Activated naive CD8-positive, alpha-beta T cell treated with anti-CD3 and anti-CD28 coated beads for 36 hours (primary cell): ENCODE measurements at places on chromosomes 3 and 15. TPM values are rescaled to one million over a fixed set of nuclear protein-coding genes. Genes with fewer than 3 reads are reported as not detected.

Gene LRRC34
- 4.0 TPM for total RNA-seq

Gene NPAP1
- total RNA-seq, result not detected

Gene CLDN18
- not detected for total RNA-seq

Gene CCNB2
- total RNA-seq, result 58.7 TPM

Gene PRSS50
- total RNA-seq, result not detected

Gene SCAMP5
- total RNA-seq, result 0.44 TPM

Gene PDZRN3
- total RNA-seq, result not detected

Gene CTSH
- 4.3 TPM for total RNA-seq

- H3K4me1 ChIP-seq, result peaks cover 10% of the 10 kb centered on the region
- DNase-seq, result no peak
- H3K27me3 ChIP-seq, result no peaks in the 10 kb centered on the region
Measured at GRCh38 chr3:45528429-45528828, 66.1 kb upstream of the LIMD1 start.

DNA sequence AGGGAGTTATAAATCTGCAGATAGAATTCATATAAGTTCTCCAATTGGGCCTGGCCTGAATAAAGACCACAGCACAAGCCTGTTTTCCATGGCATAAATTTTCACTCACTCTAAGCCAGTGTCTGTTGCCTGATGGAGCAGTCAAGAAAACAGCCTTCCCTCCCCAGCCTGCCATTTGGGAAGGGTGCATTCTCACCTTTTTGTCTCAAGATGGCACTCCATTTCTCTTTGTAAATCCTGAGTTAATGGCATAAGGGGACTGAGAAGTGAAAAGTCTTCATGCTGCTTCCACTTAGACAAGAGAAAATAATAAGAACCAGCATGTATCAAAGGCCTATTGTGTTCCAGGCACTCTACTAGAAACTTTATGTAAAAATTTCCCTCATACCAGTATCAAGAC is 115.6 kb upstream of the MANF start:
- H3K4me1 ChIP-seq, result peaks cover 16% of the 10 kb centered on the region
- peaks cover 7% of the 10 kb centered on the region for H3K36me3 ChIP-seq
- no peak for DNase-seq
- no peaks in the 10 kb centered on the region for H3K27me3 ChIP-seq
- H3K4me3 ChIP-seq, result no peak overlapping the region

GRCh38 chr15:80669663-80670273 is 25.3 kb upstream of the ABHD17C start:
- DNase-seq, result no peak
- no peaks in the 10 kb centered on the region for H3K36me3 ChIP-seq
- H3K4me1 ChIP-seq, result no peaks in the 10 kb centered on the region

- H3K27me3 ChIP-seq, result peaks cover 10% of the 10 kb centered on the region
- no peak overlapping the region for H3K4me3 ChIP-seq
- H3K36me3 ChIP-seq, result no peaks in the 10 kb centered on the region
- no peak overlapping the region for H3K27ac ChIP-seq
- H3K4me1 ChIP-seq, result no peaks in the 10 kb centered on the region
- no peak for DNase-seq
Measured at GRCh38 chr3:156059950-156060501, 60.4 kb upstream of the KCNAB1 start.

DNA sequence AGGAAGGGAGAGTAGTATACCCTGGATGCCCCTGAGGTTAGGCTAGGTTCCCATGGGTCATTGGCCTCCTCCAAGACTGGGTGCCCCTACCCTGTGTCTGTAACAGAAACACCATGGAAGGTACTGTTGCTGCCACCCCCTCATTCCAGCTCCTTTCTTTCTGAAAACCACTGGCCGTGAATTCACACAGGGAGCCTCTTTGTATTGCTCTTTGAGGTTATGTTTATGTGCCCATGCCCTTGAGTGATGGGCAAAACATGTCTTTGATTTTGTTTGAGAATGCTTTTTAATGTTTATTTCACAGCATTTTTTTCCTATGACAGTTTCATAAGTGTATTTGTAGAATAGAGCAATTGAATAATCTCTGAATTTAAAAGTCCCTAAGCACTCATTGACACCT is 79.7 kb downstream of the RARB start:
- H3K4me1 ChIP-seq, result no peaks in the 10 kb centered on the region
- H3K27me3 ChIP-seq, result peaks cover 4% of the 10 kb centered on the region
- H3K4me3 ChIP-seq, result no peak overlapping the region
- DNase-seq, result no peak

DNA sequence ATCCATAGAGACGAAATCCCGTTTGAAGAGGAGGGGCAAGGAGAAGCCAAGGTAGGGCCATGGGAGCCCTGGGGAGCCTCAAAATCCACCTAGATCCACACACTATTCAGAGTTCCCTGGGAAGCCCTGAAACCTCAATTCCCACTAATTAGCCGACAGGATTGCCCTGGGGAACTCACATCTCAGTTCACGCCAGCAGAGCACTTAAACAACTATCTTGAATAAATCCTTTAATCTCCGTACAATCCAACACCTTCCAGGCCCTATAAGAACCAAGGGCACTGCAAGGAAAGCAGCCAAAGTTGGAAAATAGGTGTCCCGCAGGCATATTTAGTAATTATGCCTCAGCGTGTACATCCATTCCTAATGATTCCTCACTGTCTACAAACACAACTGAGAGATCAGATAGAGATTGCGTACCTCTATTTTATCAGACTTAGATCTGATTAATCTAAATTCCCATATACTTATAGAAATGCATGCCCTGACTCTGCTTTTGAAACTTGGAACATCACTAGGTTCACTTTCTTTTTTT is 25.6 kb upstream of the EIF4A2 start:
- H3K4me3 ChIP-seq, result no peak overlapping the region
- peaks cover 14% of the 10 kb centered on the region for H3K4me1 ChIP-seq
- no peaks in the 10 kb centered on the region for H3K36me3 ChIP-seq
- no peak overlapping the region for H3K27ac ChIP-seq
- DNase-seq, result no peak
- H3K27me3 ChIP-seq, result no peaks in the 10 kb centered on the region

DNA sequence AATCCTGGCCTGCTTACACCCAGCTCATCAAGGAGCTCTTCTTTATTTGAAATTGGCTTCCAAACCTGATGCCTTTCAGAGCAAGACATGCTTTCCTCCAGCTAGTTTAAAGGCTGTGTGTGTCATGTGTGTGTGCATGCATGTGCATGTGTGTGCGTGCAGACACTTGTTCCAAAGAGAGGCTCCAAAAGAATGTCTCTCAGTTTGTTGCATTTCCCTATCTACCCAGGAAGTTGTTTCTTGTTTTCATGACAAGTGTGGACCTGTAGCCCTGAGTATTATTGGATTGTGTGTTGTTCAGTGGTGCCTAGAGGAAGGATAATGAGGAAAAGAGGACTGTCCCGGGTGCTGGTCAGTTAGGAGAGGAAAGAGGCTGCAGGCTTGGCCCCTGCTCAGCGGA is 240.0 kb downstream of the THSD4 start:
- H3K4me1 ChIP-seq, result peaks cover 2% of the 10 kb centered on the region
- no peaks in the 10 kb centered on the region for H3K36me3 ChIP-seq
- H3K27ac ChIP-seq, result no peak overlapping the region
- H3K4me3 ChIP-seq, result no peak overlapping the region
- no peak for DNase-seq

- no peaks in the 10 kb centered on the region for H3K27me3 ChIP-seq
- no peak overlapping the region for H3K4me3 ChIP-seq
- no peak for DNase-seq
- no peaks in the 10 kb centered on the region for H3K4me1 ChIP-seq
- H3K27ac ChIP-seq, result no peak overlapping the region
Measured at GRCh38 chr3:116190095-116190494, 255.2 kb downstream of the LSAMP start.

DNA sequence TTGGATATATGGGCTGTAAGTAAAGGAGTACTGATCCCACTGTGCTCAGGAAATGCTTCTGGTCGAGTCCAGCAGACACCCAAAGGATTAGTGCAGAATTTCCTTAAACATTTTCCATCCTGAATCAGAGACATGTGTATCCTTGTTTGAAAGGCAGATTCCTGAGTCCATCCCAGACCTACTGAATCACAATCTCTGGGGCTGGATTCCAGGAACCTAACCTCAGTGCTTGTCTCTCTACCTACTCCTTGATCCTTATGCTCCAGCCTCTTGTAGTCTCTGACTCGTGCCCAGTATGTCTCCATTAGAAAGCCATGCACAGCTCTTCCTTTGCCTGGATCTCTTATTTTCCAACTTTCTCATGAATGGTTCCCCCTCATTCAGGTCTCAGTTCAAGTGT is 585.8 kb downstream of the NLGN1 start:
- no peaks in the 10 kb centered on the region for H3K27me3 ChIP-seq
- no peak for DNase-seq
- H3K4me1 ChIP-seq, result no peaks in the 10 kb centered on the region
- H3K36me3 ChIP-seq, result no peaks in the 10 kb centered on the region

DNA sequence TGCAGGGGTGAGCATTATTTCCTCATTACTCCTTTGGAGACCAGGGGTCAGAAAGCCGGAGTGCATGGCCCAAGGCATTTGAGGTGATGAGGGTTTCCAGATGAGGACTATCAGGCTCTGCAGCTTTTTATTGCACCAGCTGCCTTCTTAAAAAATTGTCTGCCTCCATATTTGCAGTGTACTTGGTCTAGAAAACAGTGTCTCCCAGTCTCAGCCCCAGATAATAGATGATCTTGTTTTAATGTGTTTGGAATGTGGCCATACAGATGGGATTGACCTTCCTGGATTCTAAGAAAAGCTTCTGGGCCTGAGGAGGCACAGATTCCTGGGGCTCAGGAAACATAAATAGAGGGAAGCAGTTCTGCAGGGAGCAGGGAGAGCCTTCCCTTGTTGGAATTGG is 123.3 kb downstream of the GABRG3 start:
- no peaks in the 10 kb centered on the region for H3K27me3 ChIP-seq
- no peak overlapping the region for H3K27ac ChIP-seq
- no peak for DNase-seq
- H3K4me1 ChIP-seq, result no peaks in the 10 kb centered on the region
- H3K4me3 ChIP-seq, result no peak overlapping the region

DNA sequence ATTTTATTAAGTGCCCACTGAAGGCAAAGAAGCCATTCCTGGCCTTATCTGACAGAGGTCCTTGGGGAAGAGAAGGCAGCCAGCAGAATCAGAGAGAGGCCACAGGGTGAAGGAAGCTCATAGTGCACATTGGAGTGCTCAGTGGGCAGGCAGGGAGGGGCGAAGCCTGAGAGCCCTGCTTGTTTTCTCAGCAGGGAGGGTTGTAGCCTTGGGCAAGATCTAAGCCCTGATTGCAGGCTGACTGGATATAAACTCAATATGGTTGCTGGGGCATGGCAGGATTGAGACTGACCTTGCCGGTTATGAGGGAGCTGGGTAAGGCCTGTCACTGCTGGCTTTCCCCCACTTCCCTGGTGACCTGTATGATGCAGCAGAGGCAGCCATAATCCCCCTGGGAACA is 7.5 kb upstream of the IGSF11 start:
- H3K27me3 ChIP-seq, result peaks cover 29% of the 10 kb centered on the region
- H3K4me3 ChIP-seq, result no peak overlapping the region
- peaks cover 2% of the 10 kb centered on the region for H3K36me3 ChIP-seq
- no peak overlapping the region for H3K27ac ChIP-seq
- no peaks in the 10 kb centered on the region for H3K4me1 ChIP-seq

DNA sequence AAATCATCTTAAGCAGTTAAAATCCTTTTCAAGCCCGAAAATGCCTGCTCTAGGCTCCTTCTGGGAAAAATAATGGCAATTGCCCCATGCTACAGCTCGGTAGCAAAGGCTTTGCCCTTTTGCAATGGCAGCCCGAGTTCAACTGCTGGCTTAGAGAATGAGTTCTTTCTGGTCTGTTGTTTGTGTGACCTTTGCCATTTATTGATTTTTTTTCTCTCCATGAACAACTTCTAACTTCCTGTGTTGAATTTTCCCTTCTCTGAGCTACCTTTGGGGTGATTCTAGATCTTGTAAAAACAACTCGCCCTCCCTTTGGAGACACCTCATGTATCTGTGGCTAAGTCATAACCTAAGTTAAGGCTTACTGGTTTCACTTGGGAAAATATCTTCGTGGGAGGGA is 139.3 kb downstream of the PLCH1 start:
- H3K27me3 ChIP-seq, result peaks cover 4% of the 10 kb centered on the region
- H3K4me3 ChIP-seq, result no peak overlapping the region
- peaks cover 2% of the 10 kb centered on the region for H3K36me3 ChIP-seq
- peaks cover 2% of the 10 kb centered on the region for H3K4me1 ChIP-seq
- H3K27ac ChIP-seq, result no peak overlapping the region
- DNase-seq, result no peak
